Endothelial cell of coronary artery (primary cell): ENCODE measurements at places on chromosomes 6 and 20. TPM values are rescaled to one million over a fixed set of nuclear protein-coding genes. Genes with fewer than 3 reads are reported as not detected.

Gene DACT2
- total RNA-seq = not detected in 2 replicates

Gene SPEF1
- total RNA-seq = 0.09 TPM in 2 replicates

Gene GABBR1
- 8.5 and 13.6 TPM in 2 replicates for total RNA-seq

Gene CYP21A2
- total RNA-seq = not detected in 2 replicates

Gene GABRR1
- total RNA-seq = not detected in 2 replicates

Gene PDE10A
- 12.5 and 21.6 TPM in 2 replicates for total RNA-seq

Gene SRMS
- total RNA-seq = not detected in 2 replicates

Gene PCIF1
- total RNA-seq = 6.5 and 6.9 TPM in 2 replicates

Gene ARFGAP1
- total RNA-seq = 52.2 and 56.7 TPM in 2 replicates

Gene GMDS
- total RNA-seq = 9.7 and 12.2 TPM in 2 replicates

Gene UBE2C
- 9.7 and 23.3 TPM in 2 replicates for total RNA-seq
